ENCODE measurements at places on chromosomes 1 and 21.

GRCh38 chr1:69777971-69778370 is 210.2 kb downstream of the LRRC7 start:
- no peak for DNase-seq

- DNase-seq = no peak
These were observed 22.0 kb downstream of the UBIAD1 start for GRCh38 chr1:11294951-11295350.

DNA sequence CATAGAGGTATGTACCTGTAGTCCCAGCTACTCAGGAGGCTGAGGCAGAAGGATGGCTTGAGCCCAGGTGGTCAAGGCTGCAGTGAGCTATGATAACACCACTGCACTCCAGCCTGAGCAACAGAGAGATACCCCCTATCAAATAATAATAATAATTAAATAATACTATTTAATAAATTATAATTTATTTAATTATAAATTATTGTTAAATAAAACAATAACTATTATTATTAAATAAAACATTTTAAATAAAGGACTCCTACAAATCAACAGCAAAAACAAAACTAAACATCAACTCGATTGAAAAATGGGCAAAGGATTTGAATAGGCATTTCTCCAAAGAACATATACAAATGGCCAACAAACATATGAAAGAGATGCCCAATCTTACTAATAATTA is 65.8 kb upstream of the TBX15 start:
- DNase-seq = no peak

GRCh38 chr1:198901266-198901665 is 262.4 kb downstream of the PTPRC start:
- no peak for DNase-seq

DNA sequence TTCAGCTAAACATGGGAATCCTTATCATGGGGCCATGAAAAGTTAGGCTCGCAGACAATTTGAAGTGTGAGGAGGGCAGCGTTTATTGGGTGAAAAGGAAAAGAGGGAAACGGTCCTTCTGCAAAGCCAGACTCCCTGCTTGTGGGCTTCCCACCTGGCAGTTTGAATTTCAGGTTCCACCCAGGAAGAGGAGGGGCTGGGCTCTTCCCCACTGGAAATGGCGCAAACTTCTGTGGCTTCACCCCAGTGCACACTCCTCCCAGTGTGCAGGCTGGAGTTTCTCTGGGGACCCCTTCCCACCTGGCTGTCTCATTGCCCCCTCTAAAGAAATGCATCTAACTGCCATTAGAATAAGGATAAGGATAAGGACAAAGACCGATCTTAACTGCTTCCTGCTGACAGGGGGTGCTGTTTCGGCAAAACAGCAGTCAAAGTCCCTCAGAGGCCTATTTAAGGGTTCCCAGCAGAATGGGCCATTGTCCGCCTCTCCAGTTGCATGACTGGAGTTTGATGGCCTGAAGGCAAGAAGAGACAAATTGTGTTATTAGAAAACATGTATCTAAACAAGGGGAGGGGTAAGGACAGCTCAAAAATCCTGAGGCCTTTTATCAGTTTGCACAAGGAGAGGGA is 20.4 kb downstream of the AIM2 start:
- no peak for DNase-seq

- no peak for DNase-seq
These were observed 35.1 kb downstream of the CLEC20A start for GRCh38 chr1:178461701-178462100.

DNA sequence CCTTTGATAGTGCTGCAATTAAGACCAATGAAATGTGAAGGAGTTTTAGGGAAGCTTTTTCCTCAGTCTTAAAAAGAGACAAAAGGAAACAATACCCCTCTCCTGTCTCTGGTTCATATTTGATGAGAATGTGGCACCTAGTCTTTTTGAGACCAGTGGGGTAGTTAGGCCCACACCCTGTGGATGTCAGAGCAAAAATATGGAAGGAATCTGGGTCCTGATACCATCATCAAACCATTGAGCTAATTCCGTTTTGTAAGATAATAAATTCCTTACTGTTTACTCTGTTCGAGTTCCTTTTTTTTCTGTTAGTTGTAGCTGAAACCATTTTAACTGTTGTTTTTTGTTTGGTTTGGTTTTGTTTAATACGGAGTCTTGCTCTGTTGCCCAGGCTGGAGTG is 33.3 kb downstream of the PTPRC start:
- DNase-seq = no peak

DNA sequence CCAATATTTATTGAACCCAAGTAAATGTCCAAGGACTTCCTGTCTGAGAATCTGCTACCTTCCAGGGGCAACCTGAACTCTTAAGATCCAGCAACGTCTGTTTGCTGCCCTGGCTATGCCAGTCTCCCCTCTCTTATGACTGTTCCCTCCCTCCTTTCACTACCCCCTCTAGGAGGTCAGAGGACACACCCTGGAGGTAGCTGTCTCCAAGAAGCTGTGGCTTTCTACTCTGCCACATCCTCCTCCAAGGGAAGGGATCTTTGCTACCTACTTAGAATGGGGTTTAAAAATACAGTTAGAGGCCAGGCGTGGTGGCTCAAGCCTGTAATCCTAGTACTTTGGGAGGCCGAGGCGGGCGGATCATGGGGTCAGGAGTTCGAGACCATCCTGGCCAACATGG is 3.6 kb upstream of the SMPDL3B start:
- DNase-seq = no peak

DNA sequence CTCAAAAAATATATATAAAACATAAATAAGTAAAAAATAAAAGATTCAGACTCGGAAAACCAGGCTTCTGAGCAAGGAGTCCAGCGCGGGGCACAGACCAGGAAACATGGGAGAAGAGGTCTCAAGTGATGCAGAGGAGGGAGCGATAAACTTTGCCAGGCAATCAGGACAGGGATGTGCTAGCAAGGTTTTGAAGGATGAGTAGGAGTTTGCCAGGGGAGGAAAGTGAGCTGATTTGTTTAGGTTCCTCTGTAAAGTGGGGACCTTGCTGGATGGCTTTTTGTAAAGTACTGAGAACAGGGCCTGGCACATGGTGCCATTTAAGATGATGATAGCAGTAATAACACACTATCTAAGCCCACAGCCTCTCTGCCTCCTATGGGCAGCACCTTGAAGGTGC is 86.1 kb downstream of the SPSB1 start:
- DNase-seq = no peak

GRCh38 chr1:147676311-147677085 is 6.2 kb upstream of the ACP6 start:
- no peak for DNase-seq

- no peak for DNase-seq
These were observed 20.2 kb downstream of the IPP start for GRCh38 chr1:45730075-45730779.

GRCh38 chr1:193189442-193190095 is 3.2 kb upstream of the B3GALT2 start:
- DNase-seq = no peak

DNA sequence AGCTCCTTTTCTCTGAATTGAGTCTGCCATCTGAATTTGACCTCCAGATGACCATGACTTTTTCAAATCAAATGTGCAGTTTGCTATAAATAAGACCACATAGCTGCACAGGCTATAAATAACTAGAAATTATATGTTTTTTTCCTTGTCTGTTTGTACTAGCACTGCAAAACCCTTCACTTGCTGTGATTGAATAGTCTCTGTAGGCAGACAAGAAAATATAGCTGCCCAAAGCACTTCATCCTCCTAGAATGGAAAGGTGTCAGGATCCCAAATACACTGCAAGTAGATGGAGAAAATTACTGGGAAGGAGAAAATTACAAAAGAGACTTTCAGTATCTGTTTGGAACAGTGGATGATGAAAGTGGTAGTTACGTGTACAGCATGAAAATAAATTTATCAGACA is 175.8 kb downstream of the APP start:
- no peak for DNase-seq

- DNase-seq = peak; percentile 54
These were observed 40.4 kb downstream of the RIMS3 start for GRCh38 chr1:40625076-40625475.

DNA sequence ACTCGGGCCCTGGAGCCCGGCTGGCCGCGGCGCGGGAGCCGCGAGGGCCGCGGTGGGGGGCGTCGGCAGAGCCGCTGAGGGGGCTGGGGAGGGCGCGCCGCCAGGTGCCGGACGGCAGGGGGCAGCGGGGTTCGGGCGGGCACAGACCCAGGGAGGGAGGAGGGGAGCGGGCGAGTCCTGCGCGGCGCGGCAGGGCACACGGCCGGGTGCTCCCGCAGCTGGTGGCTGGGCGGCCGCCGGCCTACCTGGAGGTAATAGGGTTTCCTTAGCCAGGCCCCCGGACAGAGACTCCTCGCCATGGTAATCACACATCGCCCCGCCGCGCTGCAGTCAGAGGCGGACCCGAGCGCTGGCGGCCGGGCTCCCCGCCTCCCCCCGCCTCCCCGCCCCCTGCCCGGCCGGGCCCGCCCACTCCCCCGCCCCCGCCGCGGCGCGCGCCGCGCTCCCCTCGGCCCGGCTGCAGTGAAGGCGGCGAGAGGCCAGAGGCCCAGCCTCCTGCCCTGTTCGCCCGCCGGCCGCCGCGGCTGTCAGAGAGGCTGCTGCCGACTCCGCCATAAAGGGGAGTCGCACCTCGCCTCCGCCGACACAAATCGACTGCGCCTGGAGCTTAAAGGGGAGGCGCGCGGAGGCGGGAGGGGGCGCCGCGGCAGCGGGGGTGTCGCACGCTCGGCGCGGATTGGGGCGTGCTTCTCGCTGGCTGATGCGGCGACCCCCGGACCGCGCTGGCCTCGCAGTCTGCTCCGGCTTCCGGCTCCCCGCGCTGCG is at the start of gene DIPK1A:
TSS of gene DIPK1A (minus strand) at position 332 of the 765 bp plus-strand sequence. CDS start at position 299, 33 bp downstream.
- peak; percentile 78 for DNase-seq

DNA sequence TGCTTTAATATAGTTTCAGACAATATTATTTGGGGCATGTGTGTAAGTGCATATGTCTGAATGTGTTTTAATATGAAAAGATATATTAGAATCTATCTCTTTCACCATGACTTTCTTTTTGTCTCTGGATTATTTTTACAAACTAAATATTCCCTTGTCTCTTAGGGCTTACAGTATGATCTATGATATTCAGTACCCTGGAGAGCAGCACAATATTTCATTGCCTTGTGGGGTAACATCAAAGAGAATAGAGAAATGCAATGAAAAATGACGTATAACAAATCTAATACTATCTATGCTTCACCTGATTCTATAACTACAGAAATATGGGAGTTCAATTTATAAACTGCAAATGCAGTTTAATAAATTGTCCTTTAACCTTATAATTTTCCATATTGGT is 2084.5 kb downstream of the MRPL39 start:
- DNase-seq = no peak

GRCh38 chr21:44297525-44298290 is 2.1 kb upstream of the PFKL start:
- DNase-seq = peak; percentile 80

DNA sequence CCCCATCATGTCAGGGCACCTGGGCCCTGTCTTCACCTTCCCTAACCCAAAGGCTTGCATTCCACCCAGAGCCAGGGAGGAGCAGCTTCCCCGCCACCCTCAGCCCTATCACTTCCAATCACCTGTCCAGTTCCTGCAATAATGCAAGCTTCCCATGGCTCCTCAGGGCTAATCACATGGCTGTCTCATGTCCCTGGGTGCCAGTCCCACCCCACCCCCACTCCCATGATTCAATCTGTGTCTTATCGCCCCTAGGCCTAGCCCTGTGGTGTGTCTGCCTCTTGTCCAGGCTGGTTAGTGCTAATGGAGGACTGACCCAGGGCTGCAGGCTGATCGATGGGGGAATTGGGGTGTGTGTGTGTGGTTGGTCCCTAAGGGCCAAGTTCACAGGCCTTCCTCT is 11.0 kb upstream of the PEAR1 start:
- no peak for DNase-seq

DNA sequence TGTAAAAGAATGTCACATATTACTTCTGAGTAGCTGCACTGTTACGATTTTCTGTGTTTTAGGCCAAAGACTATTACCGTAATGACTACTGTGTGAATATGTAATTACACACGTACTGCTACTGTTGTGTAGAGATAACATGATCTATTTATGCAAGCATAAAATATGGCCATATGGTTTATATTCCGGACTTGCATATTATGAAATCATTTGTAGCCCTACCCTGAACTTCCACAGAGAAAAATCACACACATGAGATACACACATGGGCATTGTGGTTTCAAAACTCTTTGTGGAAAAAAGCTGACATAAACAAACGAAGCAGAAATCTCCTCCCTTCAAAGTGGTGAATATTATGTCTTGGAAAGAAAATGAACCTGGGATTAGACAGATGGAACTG is 373.0 kb upstream of the ADAMTS5 start:
- no peak for DNase-seq

DNA sequence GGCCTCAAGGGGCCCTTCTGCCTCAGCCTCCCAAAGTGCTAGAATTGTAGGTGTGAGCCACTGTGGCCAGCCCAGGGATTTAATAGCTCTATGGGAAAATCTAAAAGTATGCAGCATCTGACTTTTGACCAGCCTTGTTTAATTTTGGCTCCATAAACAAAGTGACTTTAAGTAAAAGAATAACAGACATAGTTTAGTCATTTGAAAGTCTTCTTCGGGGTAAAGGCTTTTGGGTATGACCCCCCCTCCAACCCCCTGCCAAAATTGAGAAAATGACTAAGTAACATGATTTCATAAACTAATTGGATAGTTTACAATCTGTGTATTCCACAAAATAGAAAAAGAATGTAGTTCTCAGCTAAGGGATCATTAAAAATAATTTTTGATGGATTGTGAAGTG is 17.0 kb downstream of the GPBP1L1 start:
- DNase-seq = no peak

DNA sequence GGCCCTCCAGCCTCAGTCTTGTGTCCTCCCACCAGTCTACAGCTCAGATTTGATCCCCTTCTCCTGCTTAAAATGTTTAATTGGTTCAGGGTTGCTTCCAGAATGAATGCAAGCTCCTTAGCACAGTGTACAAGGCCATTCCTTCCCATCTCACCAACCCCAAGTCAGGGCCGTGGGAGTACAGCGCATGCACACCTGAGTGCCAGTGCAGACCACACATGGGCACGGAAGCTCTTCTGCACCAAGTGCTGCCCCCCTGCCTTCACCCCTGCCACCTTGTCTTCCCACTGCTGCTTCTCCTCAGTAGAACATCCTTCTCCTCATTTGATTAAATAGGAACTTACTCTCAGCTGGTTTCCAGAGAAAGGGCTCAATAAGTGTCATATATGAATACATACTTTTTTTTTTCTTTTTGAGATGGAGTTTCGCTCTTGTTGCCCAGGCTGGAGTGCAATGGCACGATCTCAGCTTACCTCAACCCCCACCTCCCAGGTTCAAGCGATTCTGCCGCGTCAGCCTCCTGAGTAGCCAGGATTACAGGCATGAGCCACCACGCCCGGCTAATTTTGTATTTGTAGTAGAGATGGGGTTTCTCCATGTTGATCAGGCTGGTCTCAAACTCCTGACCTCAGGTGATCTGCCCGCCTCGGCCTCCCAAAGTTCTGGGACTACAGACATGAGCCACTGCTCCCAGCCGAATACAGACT is 9.3 kb downstream of the PMF1 start:
- DNase-seq = no peak

DNA sequence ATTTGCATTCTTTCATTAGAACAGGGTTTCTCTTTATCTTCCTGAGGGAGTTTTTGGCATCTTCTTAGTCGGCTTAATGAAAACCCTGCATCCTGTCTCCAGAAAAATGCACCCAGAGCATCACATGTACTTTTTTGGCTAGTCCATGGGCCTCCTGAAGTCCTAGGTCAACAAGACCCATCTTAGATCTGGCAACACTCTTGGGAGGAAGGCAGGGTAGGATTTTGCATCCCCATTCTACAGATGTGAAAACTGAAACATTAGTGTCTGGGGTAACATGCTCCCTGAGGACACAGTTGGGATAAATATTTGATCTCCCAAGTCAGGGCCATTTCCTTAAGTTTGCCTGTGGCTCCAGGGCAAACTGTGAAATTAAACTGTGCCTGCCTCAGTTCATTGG is 40.0 kb upstream of the HMGB4 start:
- no peak for DNase-seq

GRCh38 chr1:93591676-93592550 is 89.7 kb downstream of the BCAR3 start:
- DNase-seq = no peak

All from hematopoietic multipotent progenitor cell (in vitro differentiated cells).